ENCODE measurements at places on chromosomes 5 and 9.

DNA sequence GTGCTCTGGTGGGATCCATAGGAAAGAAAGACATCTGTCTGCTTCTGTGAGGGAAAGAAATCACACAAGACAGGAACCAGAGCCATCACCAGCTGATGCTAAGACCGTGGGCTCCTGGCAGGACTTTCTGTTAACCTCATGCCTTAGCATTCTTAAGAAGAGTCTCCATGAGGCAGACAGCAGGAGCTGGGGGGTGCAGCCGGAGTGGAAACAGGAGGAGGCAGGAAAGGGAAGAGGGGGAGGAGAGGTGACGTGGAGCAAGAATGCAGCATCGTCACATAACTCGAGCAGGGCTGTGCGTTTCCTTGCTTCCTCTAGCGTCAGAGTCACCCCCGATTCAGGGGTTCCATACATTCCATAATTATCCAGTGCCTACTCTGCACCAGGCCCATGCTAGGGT is 53.6 kb downstream of the ERGIC1 start:
- no peak for DNase-seq

GRCh38 chr9:99274495-99274894 is 52.4 kb downstream of the SEC61B start:
- no peak for DNase-seq

GRCh38 chr9:74803376-74804017 is 84.2 kb downstream of the TRPM6 start:
- no peak for DNase-seq

- no peak for DNase-seq
Measured at GRCh38 chr9:29575219-29575618, 2001.9 kb upstream of the C9orf72 start.

DNA sequence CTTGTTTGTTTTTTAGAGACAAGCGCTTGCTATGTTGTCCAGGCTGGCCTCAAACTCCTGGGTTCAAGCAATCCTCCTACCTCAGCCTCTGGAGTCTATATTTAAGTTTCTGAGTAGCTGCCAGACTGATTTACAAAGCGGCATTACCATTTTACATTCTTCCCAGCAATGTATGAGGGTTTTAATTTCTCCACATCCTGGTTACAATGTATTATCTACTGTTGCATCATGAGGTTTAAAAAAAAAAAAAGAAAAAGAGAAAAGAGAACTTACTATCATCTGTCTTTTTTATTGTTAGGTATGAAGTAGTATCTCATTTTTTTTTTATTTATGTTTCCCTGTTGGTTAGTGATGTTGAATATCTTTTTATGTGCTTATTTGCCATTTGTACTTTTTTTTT is 18.9 kb upstream of the CLINT1 start:
- no peak for DNase-seq

DNA sequence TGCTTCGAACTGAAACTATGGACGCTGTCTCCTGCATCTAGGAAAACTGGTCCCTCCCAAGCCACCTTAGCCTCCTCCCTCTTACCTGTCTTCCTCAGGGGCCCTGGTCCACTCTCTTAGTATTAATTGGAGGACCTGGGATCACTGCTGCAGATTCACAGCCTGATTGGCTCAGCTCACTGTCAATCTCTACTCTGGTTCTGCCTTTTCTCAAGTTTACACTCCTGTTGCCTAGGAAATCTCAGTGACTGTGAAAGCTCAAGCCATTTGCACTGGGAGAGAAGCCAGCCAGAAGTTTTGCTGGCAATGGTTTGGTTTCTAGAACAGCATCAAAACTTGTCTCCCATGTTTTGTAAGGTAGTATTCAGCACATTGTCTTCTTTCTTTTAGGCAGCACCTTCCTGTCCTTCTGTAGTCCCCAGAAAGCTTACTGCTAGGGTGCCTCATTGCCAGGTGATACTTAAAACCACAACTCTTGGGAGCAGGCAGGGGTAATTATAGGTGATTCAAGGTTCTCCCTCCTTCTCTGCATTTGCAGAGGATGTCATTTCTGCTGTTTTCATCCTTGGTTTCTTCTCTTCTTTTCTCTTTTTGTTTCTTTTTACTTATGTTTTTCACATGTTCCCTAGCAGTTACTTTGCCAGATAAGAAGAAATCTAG is at the start of gene CAPSL:
TSS of gene CAPSL (minus strand) at position 55 of the 660 bp plus-strand sequence. CDS start 17,502 bp downstream, outside the sequence.
- no peak for DNase-seq

DNA sequence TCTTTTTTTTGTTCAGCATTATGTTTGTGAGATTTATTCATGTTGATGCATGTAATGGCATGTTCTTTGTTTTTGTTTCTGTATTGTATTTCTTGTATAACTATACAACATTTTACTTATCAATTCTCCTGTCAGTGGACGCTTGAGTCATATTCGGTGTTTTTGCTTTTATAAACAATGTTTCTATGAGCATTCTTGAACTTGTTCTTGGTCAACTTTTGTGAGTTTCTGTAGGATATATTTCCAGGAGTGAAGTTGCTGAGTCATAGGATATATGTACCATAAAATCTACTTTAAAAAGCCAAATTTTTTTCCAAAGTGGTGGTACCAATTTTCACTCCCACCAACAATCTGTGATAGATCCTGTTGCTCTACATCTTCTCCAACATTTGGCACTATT is 104.8 kb downstream of the VCAN start:
- DNase-seq = no peak

- peak; percentile 37 for DNase-seq
Measured at GRCh38 chr5:168947212-168947868, 353.6 kb downstream of the SLIT3 start.

GRCh38 chr5:43389679-43390329 is 22.4 kb downstream of the CCL28 start:
- DNase-seq = peak; percentile 33

DNA sequence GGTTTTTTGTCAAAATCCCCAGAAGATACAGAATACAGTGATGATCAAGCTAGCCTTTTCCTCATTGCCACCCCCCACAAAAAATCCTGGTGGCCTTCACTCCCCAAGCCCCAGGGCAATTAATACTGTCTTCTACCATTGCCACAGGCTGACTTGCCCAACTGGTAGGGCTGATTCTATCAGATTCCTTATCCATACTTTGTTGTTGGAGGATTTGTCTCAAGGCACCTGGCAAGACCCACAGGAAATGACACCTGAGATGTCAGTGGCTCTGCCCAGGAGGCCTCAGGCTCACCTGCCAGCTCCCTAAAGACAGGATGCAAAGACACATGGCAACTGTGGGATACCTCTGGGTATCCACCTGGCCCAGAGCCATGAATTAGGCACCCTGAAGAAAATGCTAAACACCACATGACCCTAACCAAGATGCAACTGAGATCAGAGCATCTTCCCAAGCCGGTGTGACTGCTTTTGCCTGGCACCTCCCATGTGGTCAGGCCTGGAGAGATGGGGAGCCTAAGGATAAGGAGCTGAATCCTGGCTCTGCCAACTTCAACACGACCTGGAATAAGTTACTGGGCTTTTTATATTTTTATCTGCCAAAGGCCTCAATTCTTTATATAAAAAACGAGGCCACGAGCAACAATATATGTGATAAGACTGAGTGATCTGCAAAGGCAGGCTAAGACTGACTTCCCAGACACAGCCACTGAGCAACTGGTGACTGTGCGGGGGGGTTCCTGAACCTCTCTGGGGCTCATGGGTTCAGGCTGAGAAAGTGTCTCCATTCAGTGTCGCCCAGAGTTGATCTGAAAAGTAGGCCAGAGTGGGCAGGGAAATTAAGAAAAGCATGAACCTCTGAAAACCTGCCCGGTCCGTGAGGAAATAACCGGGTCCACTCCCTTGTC is 944 bp downstream of the ATOX1 start:
- peak; percentile 31 for DNase-seq

GRCh38 chr9:114995681-114996221 is 65.4 kb upstream of the TNFSF8 start:
- DNase-seq = no peak

GRCh38 chr9:17878810-17879370 is 300.0 kb downstream of the SH3GL2 start:
- DNase-seq = no peak

GRCh38 chr5:33297760-33298216 is 143.0 kb upstream of the TARS1 start:
- DNase-seq = no peak

- DNase-seq = no peak
Measured at GRCh38 chr5:179486596-179487051, 63.7 kb upstream of the RUFY1 start.

DNA sequence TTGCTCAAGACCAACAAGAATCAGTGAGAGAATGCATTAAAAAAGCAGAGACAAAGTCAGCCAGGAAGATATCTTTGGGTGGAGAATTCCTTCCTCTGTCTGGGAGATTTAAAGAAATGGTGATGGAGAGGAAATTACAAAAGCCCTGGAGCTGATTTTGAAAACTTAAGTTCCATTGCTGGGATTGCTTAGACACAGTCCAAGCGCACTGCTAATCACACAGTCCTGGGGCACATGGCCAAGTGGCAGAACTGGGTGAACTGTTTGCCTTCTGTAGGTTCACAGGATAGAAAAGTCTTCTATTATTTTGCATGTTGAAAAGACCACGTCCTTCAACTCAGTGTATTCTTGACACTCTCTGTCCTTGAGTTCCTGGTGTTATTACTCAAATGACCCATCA is 284.9 kb upstream of the FBXL7 start:
- DNase-seq = no peak

DNA sequence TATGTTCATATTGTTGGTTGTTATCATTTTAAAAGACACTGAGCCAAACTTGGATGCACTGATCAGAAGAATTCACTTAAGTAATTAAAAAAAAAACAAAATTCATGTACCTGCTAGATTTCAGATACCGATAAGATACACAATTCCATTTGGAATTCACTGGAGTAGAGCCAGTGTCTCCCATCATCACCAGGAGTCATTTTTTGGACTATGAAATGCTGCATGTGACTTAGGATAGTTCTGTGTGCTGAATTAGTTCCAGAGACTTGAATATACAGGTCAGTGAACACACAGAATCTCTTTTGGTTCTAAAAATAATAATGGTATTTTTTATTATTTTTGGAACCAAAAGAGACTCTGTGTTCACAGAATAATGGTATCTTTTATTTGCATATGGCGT is 482.6 kb upstream of the PIK3R1 start:
- no peak for DNase-seq

- no peak for DNase-seq
Measured at GRCh38 chr9:128607642-128608350, 48.9 kb downstream of the DYNC2I2 start.
